ENCODE measurements at places on chromosomes 12 and 14.

DNA sequence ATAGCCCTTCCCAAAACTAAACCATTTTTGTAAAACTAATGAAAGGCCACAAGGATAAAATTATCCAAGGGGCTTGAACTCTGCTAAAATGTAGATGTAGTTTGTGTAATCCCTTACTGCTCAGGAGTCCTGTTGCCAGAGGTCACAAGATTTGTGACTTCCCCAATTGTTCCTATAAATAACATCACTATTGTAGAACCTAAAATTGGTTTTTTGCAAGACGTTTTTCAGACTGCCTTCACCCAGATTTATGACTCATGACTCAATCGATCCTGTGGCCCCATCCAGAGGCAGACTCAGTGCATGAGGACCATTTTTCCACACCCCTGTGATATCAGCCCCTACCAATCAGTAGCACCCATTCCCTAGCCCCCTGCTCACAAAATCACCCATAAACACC is 61.5 kb upstream of the RASSF8 start:
- no peak for DNase-seq

DNA sequence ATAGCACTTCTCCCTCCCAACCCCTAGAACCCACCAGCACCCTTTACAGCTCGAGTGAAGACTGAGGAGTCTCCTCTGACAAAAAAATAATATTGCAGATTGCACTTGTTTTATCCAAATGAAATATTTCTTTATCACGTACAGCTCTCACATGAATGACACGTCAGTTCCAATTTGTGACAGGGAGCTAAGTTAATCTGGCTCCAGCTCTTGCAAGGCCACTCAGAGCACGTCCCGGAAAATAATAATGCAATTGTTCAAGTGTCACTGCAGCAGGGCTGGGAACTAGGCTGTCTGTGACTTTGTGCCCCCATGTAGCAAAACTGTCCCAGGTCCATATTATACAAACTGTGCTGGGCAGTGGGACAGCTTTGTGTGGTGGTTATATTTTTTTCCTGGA is 539.6 kb downstream of the VRK1 start:
- no peak for DNase-seq

- no peak for DNase-seq
Measured at GRCh38 chr12:101459642-101460346, 15.3 kb upstream of the SPIC start.

- no peak for DNase-seq
Measured at GRCh38 chr14:24394275-24394674, 4.5 kb upstream of the NYNRIN start.

GRCh38 chr14:76599141-76599540 is 162.1 kb upstream of the VASH1 start:
- DNase-seq: no peak

- DNase-seq: no peak
Measured at GRCh38 chr14:88614218-88614907, 51.5 kb downstream of the ZC3H14 start.

DNA sequence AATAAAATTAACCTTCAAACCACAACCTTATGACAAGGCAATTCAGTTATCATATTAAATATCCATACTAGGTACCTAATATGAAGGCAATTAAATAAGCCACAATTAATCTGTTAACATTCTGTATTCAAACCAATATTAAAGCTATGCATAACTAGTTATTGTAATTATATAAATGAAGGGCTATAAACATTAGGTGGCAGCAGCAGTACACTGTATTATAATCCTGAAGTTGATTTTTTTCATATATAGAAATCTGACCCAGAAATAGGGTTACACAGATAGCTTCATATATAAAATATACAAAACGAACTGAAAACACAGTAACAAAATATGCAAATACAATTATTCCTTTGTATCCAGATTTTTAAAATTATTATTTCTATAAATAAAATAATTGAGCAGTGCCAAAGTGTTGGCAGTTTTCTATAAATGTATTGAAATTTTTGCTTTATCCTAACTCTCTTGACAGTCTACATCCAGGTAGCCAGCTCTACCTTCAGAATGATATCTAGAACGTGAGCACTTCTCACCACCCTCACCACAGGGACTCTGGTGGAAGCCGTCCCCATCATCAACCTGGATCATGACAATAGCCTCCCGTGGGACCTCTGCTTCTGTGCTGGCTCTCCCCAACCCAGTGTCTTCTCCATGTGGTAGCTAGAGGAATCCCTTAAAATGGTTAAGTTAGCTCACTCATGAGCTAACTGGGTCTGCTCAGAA is 136.2 kb downstream of the MED13L start:
- no peak for DNase-seq

Measured in NCI-H2081 treated with DMSO at 0.1 percent for 48 hours (cell line).